ENCODE measurements at places on chromosomes 2 and 18.

DNA sequence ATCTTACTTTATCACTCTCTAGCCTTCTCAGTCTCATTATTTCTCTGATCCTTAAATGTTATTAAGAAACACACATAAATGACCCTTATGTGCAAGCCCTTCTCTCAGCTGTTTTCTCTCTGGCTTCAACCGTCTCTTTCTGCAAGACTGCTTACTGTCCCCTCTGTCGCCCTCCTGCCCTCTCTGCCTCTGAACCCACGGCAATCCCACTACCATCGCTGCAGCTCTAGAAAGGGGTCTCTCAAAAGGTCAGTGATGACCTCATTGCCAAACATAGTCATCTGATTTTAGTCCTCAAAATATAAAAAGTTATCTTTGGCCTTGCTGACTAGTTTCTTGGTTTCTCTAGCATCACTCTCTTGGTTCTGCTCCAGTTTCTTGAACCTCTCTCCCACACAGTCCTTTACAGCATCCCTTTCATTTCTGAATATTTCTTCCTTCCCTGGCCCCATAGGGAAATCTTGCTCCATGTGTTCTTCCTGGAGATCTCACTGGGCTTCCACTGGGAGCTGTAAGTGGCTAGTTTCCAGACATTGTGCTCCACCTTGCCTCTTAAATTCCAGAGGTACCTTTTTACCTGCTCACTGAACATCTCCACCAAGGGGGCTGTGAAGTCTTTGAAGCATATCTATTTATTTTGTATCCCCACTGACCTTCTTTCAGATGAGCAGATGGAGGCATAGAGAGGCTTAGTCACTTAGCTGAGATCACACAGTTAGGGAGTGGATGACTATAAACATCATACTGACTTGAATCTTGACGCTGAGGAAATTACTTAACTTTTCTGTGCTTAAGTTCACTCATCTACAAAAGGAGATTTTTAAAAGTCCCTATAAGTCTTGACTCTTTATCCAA, 96.2 kb downstream of the PDE1A start:
- DNase-seq, result no peak

- DNase-seq, result no peak
These were observed 61.4 kb upstream of the SLC14A2 start for GRCh38 chr18:45553723-45554388.

DNA sequence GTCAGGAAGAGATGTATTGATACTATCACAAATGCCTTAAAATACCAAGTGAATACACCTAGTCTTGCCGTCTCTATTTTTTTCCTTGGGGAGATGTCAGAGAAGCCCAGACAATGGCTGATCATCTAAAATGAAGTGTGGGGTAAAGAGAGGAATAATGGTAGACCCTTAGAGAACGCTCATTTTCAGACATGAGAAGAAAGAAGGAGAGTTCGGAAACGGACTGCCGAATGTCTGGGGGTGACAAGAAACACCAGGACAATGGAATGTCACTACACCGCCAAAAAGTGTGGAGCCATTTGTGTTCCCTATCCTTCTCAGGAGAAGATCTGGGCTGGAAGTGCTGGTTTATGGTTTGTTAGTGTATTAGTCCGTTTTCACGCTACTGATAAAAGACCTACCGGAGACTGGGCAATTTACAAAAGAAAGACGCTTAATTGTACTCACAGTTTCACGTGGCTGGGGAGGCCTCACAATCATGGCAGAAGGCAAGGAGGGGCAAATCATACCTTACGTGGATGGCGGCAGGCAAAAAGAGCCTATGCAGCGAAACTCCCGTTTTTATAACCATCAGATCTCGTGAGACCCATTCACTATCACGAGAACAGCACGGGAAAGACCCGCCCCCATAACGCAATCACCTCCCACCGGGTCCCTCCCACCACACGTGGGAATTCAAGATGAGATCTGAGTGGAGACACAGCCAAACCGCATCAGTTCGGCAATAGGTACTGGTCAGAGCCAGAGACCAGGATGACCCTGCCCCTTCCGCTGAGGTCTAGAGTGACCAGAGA, 743.7 kb downstream of the GALR1 start:
- no peak for DNase-seq

GRCh38 chr2:147161746-147162145, 683.1 kb upstream of the ACVR2A start:
- DNase-seq, result no peak

- DNase-seq, result no peak
These were observed 127.0 kb upstream of the CCDC195 start for GRCh38 chr2:224843141-224843540.

GRCh38 chr2:42116195-42117181, 52.7 kb upstream of the EML4 start:
- no peak for DNase-seq

GRCh38 chr2:38386377-38386776, 9.3 kb upstream of the ATL2 start:
- DNase-seq, result no peak

GRCh38 chr2:10619643-10620042, 70.1 kb downstream of the NOL10 start:
- no peak for DNase-seq

DNA sequence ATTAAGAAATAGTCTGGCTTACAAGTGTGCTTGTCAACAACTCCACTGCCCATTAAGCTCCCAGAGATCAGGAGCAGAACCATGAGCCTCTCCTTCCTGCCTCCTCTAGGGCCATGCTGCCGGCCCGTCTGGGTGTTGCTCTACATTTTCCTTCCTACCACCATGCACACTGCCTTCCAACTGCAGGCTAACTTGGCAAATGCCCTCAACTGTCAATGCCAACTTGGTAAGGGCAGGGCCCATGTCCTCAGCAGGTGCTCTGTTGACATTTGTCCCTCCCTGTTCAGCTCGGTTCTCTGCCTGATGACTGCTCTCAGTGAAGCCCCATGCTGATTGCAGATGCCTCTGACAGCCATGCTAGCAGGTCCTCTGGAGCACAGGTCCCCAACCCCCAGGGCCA, 345.2 kb downstream of the ALK start:
- DNase-seq, result no peak

GRCh38 chr2:40488101-40488601, 36.3 kb upstream of the SLC8A1 start:
- no peak for DNase-seq

DNA sequence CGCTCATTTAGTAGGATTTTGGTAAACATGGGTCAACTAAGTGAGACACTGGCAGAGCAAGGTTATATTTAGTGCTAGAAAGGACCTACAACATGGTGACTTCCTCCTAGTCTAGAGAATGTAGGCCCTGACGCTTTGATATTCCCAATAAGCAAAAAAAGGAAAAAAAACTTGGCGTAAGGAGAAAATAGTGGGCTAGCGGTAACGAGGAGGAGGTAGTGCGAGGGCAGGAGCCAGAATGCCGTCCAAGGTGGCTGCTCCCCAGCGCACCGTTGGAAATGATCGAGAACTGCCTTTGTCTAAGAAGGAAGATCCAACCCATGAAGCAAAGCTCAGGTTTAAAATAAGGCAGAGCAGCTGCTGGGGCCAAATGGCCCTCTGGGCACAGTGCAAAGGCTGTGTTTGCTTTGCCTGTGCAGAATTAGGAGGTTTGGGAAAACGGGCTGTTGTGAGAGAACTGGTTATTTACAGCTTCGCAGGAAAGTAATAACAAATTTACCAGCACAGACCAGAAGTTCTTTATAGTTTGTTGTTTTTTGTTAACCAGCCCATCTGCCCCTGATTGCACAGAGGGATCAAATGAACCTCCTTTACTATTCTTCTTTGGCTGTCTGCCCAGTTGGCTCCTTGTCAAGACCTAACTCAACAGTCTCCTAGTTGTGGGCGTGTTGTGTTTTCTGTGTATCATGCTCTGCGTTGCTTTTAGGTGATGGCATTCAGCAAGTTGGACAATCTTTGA, 86.6 kb downstream of the ITGB1BP1 start:
- no peak for DNase-seq

DNA sequence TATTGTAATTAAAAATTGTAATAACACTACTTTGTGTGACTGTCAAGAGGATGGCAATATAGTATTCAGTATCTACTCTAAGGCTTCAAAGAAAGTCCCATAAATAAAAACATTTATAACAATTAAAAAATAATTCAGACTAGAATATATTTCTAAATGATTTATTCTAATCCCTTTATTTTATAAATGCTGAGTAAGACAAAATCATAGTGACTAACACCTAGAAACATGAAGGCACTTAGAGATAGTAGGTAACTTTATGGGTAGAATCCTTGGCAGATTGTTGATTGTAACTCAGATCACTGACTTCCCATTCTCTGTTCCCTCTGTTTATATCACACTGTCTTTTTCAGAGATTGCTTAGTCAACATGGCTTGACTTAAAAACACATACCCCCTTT, 78.6 kb upstream of the EPB41L5 start:
- no peak for DNase-seq

GRCh38 chr2:119263656-119264055, 40.0 kb downstream of the STEAP3 start:
- no peak for DNase-seq

DNA sequence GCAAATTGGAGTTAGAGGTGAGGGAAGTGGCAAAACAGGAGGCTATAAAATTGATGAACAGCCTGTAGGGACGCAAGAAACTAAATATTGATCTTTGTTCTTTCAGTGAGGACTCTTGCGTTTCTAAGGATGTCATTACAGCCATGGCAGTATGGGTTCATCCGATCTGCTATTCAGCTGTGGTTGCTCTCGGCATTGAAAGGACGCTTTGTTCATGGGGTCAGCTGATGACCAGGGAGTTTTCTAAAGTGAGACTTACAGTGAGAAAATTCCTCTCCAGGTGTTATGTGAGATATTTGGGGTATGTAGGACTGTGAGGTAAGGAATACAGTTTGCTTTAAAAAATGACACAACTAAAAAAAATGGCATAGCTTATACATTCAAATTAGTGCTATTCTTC, 52.7 kb upstream of the PELI1 start:
- DNase-seq, result no peak

DNA sequence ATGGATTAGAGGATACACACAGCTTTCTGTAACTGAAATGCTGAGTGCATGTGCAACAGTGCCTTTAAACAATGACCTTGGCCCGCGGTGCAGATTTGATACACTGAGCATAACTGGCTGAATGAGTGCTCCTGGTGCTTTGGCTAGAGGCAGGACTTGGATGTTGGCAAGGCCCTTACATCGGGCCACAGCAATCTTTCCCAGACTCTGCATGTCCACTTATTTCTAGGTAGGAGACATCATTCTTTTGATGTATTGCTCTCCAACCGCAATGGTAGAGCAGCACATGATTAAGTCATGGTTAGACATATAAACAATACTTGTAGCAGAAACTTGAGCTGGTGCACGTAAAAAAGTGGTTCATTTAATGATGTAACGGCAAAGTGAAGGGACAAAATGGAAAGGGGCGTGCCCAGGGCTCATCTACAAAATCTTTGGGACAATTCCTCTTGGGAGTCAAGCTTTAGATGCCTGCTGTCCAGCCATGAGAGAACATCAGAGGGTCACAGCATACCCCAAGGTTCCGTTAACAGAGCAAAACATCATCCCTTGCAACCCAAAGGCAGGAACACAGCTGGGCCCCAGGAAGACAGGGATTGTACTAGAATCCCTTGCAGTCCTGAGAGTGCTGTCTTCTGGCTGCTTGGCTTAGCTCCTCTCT, 43.4 kb downstream of the RAB31 start:
- no peak for DNase-seq

DNA sequence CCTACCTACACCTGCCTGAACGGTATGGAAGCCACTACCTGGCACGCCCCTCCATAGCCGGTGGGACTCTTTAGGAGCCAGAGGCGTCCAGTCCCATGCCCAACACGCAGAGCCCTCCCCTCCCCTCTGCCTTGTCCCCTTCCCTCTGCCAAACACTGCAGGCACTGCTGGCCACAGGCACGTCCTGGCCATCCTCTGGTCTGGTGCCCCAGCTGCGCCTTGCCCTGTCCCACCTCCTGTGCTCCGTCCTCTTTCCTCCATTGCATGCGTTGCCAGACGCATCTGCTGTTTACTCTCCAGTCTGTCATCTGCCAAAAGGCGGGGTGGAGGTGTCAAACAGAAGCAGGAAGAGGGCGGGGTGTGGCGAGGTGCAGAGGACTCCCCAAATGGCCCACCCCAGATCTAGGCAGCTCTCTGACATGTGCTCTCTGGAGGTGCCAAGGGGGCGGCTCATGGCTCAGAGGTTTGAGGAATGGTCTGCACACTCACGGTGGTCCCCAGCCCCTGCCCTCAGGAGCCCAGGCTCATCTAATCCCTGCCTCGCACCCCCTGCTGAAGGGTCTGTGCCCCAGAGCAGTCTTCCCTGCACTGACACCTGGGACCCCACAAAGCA, 45.1 kb downstream of the HS6ST1 start:
- no peak for DNase-seq

DNA sequence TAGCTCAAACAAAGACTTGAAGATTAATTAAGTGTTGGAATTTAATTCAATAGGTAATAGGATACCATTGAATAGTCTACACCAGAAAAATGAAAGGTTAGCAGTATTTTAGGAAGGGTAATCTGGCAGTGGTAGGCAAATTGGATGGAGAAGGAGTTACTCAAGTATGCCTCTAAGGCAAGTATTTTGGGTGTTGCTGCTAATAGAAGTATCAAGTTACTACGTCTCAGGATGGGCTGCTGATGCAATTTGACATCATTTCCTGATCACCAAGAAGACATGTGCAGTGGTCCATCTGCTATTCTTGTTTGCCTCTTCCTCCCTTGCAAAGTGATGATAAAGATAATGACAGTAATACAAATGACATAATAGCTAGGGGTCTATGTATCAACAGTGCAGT, 485.3 kb downstream of the TGIF1 start:
- no peak for DNase-seq

- no peak for DNase-seq
These were observed 127.0 kb downstream of the CCBE1 start for GRCh38 chr18:59570101-59570775.

- DNase-seq, result no peak
These were observed 92.2 kb upstream of the CDKL4 start for GRCh38 chr2:39335930-39336329.

DNA sequence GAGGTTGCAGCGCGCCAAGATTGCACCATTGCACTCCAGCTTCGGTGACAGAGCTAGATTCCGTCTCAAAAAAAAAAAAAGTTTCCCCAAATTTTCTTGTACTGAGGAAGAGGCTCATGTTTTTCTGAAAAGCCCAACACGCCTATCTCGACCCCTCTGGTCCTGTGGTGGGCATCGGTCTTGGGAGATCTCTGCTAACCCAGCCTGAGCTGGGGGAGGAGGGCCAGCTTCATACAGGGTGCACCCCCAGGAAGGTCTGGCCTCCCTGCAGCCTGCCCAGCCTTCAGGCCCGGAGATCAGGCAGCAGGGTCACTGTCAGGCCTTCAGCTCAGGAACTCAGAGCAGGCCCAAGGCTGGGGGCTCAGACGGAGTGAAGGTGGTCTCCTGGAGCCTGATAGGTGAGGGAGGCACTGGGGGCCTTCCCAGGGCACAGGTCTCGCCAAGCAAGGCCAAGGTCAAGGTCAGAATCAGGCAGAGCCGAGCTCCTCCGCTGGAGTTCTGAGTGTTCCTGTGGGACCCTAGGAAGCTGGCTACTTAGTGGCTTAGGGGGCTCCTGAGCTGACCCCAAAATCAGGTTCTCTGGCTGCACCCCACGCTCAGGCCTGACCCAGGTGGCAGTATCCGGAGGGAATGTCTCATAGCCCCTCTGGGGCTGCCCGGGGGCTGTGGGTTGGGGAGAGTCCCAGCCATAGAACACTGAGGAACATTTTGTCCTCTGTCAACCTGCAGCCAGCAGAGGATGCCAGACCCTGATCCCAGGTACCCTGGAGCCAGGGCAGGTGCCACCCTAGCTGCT, 37.9 kb upstream of the SMAD7 start:
- no peak for DNase-seq

GRCh38 chr2:2703762-2704427, 372.8 kb upstream of the MYT1L start:
- DNase-seq, result no peak

Measured in stimulated activated CD4-positive, alpha-beta T cell treated with anti-CD3 and anti-CD28 coated beads, Interleukin-15, amount 100 ng/mL, for 48 hours (primary cell).